ENCODE measurements at places on chromosomes 3 and 15. TPM values are rescaled to one million over a fixed set of nuclear protein-coding genes. Genes with fewer than 3 reads are reported as not detected.

KCNH8 gene
- total RNA-seq = not detected

UCN2 gene
- total RNA-seq = 0.83 TPM

DNASE1L3 gene
- total RNA-seq = 0.18 TPM

SLMAP gene
- 37.1 TPM for total RNA-seq

RASL12 gene
- 6.5 TPM for total RNA-seq

TRPM1 gene
- total RNA-seq = not detected

CALML4 gene
- total RNA-seq = 1.1 TPM

MYZAP gene
- 0.18 TPM for total RNA-seq

ADGRG7 gene
- not detected for total RNA-seq

SYNPR gene
- total RNA-seq = not detected

CMTM8 gene
- not detected for total RNA-seq

PIERCE2 gene
- 1.8 TPM for total RNA-seq

ITGB5 gene
- total RNA-seq = 358 TPM

SLC12A1 gene
- not detected for total RNA-seq

RPP14 gene
- 9.1 TPM for total RNA-seq

FAM81A gene
- total RNA-seq = 0.18 TPM

IL5RA gene
- total RNA-seq = not detected

PTPRG gene
- 42.1 TPM for total RNA-seq

SMAD3 gene
- 35.8 TPM for total RNA-seq

KIF15 gene
- total RNA-seq = 1.8 TPM
